SJSA1 (cell line): ENCODE measurements at places on chromosomes 5 and 9. TPM values are rescaled to one million over a fixed set of nuclear protein-coding genes. Genes with fewer than 3 reads are reported as not detected.
A peak's percentile ranks its signal among the peaks of the same experiment; 100 is the strongest.

GRCh38 chr9:90029386-90029785 is 424.6 kb downstream of the GADD45G start:
- no peak for DNase-seq

Gene SYK
- not detected in 2 replicates for total RNA-seq

DNA sequence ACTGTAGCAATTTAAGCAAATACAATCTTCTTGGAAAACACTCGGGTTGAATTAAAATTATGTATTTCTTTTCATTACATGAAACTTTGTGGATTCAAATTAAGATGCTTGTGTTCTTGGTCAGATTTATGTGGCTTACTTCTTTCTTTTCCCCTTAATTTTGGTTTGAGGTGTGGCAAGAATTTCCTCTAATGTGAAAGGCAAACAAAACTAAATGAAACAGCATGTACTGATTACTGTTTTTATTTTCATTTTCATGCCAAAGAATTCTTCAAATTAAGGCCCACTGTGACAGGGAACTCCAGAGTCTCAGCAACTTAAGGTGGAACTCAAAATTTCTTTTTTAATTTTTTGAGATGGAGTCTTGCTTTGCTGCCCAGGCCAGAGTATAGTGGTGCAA is at the start of gene OMD:
Gene OMD (minus strand): TSS at position 132 of the 400 bp plus-strand sequence. CDS start 6,913 bp downstream, outside the sequence.
- no peak for DNase-seq

Gene BHMT2
- total RNA-seq = not detected in 2 replicates

DNA sequence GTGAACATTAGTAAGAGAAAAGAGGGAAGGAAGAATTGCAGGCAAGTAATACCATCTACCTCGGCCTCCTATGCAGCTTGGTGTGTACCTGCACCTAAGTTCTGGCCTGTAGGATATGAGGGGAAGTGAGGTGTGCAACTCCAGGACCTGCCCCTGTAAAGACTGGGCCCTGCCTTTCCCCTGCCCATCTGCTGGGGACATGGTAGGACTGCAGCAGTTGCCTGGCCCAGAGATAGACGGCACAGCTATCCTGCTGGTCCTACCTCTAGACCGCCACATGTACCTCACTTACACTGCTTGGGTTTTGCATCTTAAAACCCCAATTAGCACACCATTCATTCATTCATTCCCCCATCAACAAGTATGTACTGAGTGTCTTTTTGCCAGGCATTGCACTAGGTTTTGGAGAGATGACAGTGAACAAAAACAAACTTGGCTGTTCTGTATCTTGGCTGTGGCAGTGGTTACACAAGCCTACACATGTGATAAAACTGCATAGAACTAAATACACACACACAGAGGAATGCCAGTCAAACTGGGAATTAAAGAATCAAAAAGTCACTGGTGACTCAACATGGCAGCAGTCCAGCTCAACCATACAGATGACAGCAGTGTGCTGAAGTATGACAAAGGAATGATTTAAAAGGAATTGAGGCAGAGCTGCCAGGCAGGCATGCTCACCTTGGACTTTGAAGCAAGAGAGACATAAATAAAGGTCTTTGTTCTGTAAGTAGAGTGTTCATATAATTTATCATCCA is 23.3 kb upstream of the MGAT1 start:
- DNase-seq = peak; percentile 69

Gene ENTREP1
- total RNA-seq = not detected in 2 replicates

DNA sequence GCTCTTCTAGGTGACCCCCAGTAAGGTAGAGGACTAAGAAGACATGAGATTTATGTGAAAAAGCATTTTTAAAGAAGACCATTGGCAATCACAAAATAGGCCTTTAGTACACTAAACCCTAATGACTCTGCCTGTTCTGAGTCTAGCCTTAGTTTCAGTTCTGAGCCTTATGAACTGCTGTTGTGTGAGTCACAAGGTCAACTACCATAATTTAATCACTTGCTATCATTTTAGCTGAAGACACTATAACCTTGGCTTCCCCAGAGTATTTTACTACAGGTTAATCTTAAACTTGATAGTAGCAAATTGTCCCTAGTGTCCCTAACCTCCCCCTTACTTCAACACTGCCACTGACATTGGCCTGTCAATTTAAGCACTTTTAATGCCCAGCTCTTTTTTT is 34.4 kb downstream of the APC start:
- no peak for DNase-seq
